ENCODE measurements at places on chromosomes 11 and 22.

DNA sequence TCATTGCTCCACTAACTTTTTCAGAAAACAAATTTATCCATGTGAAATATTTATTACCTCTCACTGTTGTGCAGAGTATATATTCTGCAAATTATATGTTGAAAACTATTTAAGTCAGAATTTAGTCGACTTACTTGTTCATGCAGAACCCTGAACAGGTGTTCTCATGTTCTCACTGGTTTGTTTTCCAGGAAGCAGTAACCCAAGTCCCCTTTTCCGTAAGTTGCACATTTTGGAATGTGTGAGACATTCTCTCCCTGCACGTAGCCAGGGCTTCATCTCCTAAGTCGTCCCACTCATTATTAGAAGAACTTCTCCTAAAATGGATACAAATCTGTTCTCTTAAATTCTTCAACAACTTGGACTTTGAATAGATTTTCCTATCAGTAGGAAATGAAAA, 524.9 kb downstream of the CNTN5 start:
- no peak for DNase-seq

- no peak for DNase-seq
Measured at GRCh38 chr11:12993626-12994025, 15.5 kb upstream of the RASSF10 start.

GRCh38 chr11:111734101-111734953, 31.9 kb downstream of the PPP2R1B start:
- DNase-seq: no peak

- DNase-seq: no peak
Measured at GRCh38 chr11:72406540-72407527, 27.5 kb downstream of the CLPB start.

- no peak for DNase-seq
Measured at GRCh38 chr11:10322830-10323792, 18.2 kb downstream of the ADM start.

DNA sequence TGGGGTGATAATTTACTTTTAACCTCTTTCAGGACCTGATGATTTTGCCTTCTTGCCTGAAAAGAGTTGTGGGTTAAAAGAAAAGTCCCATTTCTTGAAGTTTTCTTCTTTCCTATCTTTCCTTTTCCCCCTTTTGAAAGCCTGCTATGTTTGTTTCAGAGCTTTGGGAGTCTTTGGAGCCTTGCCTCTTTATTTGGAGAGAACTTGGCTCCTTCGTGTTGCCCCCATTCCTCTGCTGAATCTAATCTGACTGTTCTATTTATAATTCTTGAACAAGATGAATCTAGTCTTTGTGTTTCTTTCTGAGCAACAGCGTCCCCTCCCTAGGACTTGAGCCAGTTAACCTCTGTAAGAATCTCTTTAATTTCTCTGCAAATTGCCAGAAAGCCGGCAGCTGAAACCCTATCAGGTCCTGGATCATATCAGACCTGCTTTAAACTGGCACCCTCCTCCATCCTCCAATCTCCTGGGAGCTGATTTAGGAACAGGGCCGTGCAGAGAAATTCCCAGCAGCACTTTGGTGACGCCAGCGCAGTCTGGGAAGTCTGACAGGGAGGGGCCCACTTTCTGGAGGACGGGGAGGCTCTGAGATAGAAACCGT, 289.1 kb upstream of the SORL1-AS1 start:
- DNase-seq: no peak

GRCh38 chr11:95229199-95229992, 1.6 kb downstream of the SESN3 start:
- no peak for DNase-seq

GRCh38 chr11:8959546-8960166, 4.6 kb downstream of the TMEM9B start:
- DNase-seq: peak; percentile 49

GRCh38 chr22:24697172-24697571, 77.3 kb downstream of the PIWIL3 start:
- no peak for DNase-seq

- DNase-seq: peak; percentile 97
Measured at GRCh38 chr11:114159802-114160632, 100.5 kb downstream of the ZBTB16 start.

DNA sequence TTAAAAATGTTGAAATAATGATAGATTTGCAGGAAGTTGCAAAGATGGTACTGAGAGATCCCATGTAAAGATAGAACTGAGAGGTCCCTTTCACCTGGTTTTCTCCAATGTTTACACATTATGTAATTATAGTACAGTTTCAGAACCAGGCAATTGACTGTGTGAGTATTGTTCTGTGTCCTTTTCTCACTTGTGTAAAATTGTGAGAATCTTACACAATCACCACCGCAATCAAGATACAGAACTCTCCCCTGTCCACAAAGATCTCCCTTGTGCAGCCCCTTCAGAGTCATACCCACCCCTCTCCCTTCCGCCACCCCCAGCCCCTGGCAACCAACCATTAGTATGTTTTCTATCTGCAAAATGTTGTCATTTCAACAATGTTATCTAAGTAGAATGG, 119.8 kb upstream of the NAV2 start:
- no peak for DNase-seq

GRCh38 chr11:19013181-19013857, 47.2 kb downstream of the MRGPRX2 start:
- no peak for DNase-seq

DNA sequence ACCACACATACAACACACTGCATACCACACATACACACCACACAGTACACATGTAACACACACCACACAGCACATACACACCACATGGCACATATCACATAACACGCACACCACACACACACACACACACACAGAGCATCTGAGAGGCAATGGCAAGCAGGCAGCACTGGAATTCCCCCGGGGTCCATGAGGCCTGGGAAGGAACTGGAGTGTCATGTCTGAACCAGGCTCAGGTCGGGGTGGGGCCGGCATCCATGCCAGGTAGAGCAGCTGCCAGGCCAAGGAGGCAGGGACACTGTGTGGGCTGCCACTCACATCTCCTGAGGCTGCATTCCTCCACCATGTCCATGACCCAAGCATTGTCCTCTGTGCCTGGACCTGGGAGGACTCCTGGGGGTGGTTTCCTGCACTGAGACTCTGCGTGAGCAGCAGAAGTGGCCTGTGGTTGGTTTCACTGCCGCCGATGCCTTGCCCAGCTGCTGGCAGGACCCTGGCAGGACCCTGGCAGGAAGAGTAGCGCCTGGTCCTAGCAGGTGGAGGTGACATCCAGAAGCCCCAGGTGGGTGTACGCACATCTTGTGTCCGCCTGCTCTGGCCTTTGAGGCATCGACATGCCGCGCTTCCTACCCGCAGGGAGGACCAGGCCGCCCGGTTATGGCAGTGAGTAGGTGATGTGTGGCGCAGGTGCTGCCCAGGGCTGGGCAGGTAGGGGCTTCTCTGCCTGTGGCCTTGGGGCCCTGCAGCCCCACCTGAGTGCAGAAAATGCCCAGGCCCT, 1280.4 kb downstream of the TBC1D22A start:
- no peak for DNase-seq

- no peak for DNase-seq
Measured at GRCh38 chr11:8717876-8718753, 35.5 kb downstream of the RPL27A start.

DNA sequence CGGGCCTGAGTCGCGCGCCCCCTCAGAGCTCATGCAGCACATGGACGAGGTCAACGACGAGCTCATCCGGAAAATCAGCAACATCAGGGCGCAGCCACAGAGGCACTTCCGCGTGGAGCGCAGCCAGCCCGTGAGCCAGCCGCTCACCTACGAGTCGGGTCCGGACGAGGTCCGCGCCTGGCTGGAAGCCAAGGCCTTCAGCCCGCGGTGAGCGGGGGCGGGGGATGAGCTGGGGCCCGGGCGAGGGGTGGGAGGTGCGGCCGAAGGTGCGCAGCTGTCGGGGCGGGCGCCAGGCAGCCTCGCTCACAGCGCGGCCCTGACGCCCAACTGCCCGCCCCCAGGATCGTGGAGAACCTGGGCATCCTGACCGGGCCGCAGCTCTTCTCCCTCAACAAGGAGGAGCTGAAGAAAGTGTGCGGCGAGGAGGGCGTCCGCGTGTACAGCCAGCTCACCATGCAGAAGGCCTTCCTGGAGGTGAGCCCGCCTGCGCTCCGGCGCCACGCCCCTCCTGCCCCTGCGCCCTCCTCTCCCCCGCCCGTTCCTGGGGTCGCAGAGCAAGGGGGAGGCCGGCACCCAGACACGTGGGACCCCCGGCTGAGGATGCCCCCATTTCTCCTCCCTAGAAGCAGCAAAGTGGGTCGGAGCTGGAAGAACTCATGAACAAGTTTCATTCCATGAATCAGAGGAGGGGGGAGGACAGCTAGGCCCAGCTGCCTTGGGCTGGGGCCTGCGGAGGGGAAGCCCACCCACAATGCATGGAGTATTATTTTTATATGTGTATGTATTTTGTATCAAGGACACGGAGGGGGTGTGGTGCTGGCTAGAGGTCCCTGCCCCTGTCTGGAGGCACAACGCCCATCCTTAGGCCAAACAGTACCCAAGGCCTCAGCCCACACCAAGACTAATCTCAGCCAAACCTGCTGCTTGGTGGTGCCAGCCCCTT, 20.5 kb downstream of the EPS8L2 start:
- no peak for DNase-seq

GRCh38 chr11:33674035-33674814, 26.4 kb downstream of the C11orf91 start:
- no peak for DNase-seq

DNA sequence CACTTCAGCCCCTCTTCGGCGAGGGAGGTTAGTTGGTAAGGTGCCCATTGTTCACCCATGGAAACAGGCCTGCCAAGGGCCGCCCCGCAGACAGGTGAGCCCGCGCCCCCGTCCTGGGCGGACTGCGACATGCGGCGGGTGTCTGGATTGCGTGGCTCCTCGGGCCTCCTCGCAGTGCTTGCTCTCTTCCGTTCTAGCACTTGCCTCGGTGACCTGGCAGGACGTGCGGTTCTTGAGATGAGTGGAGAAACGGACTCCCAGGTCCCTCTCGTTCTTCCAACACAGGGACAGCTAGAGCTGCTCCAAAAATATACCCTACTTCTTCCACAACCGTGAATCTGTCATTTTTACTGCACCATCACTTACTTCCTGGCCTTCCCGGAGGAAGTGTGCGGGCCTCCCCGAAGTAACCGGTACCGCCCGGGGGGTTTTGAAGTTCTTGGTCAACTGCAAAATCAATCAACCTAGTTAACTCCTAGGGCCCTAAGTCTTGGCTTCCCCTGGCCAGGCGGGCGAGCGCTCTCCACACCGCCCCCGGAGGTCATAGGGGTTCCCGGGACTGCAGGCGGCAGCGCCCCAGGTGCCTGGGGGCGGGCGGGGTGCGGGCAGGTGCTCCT, 745 bp upstream of the ZBTB44 start:
- no peak for DNase-seq

DNA sequence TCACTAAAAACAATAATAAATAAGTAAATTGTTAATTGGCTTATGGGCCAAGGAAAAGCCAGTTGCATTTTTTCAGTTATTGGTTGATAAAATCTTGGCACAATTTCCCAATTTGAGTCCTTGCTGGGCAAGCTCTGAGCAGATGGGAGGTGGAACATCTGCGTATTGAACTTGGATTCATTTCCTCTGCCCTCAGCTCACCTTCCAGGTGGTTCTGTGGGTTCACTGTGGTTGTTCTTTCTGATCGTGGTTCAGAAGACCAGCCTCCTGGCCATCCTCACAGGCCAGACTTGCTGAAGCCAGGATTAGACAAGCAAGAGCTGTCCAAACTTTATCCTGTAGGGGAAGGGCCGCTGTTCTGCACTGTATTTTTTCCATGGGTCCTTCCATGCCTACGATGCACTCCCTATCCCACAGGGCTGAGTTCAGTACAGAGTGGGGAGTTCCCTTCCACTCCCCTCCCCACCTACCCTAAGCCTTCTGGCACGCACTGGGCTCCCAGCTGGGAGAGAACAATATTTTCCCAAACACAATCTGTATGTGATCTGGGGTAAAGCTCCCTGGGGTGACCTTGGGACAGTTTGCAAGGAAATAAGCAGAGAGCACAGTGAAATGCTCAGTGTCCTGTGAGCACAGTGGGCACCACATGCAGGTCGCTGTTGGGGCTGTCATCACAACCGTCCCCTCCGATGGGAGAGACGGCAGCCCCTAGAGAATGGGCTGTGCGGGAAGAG, 43.5 kb upstream of the TP53I11 start:
- no peak for DNase-seq

- DNase-seq: no peak
Measured at GRCh38 chr11:27392278-27393114, 29.5 kb upstream of the CCDC34 start.

GRCh38 chr11:2839395-2839943, 46.1 kb downstream of the CDKN1C start:
- no peak for DNase-seq

- no peak for DNase-seq
Measured at GRCh38 chr11:2477936-2478335, 33.1 kb downstream of the KCNQ1 start.

GRCh38 chr22:25774575-25775026, 32.6 kb downstream of the MYO18B start:
- no peak for DNase-seq

- no peak for DNase-seq
Measured at GRCh38 chr11:111331711-111332479, 33.5 kb downstream of the POU2AF3 start.

DNA sequence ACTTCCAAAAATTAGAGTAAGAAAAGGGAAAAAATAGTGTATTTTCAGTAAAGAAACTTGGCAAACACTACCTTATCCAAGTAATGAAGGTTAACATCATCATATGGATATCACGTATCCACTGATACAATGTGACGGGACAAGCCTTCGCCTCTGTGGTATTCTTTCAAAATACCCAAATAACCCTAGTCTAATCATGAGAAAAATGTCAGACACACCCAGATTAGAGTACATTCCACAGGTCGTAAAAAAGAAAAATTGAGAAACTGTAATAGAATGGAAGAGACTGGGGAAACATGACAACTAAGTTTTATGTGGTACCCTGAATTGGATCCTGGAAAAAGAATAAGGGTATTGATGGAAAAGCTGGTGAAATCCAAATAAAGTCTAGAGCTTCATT, 48.9 kb downstream of the NARS2 start:
- no peak for DNase-seq

GRCh38 chr11:554428-555226, 5.9 kb downstream of the LMNTD2 start:
- no peak for DNase-seq

DNA sequence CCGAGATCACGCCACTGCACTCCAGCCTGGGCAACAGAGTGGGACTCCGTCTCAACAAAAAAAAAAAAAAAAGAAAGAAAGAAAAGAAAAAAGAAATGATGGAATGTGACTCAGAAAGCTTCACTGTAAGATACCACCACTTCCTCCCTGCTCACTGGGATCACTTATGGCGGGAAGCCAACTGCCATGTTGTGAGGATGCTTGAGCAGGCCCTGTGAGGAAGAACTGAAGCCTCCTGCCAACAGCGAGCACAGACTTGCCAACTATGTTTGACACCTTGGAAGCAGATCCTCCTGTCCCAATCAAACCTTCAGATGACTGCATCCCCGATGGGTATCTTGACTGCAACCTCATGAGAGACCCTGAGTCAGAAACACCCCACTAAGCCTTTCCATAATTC, 8.3 kb downstream of the SEC14L6 start:
- DNase-seq: no peak

- no peak for DNase-seq
Measured at GRCh38 chr11:117678658-117679406, 118.2 kb downstream of the DSCAML1 start.

Measured in CMK (cell line).